Gastrocnemius medialis (tissue), 4 donors: ENCODE measurements at places on chromosomes 6 and 20. TPM values are rescaled to one million over a fixed set of nuclear protein-coding genes. Genes with fewer than 3 reads are reported as not detected.

GRCh38 chr6:159042003-159042825 lies 2.6 kb downstream of the TAGAP start:
- H3K36me3 ChIP-seq = no peaks in the 10 kb centered on the region
- DNase-seq = peak; percentile 30
- H3K4me1 ChIP-seq = peaks cover 4% of the 10 kb centered on the region
- no peak overlapping the region for H3K4me3 ChIP-seq

PRDM13 gene
- not detected for total RNA-seq

- no peaks in the 10 kb centered on the region for H3K36me3 ChIP-seq
- H3K4me1 ChIP-seq = no peaks in the 10 kb centered on the region
- DNase-seq = no peak
- H3K4me3 ChIP-seq = no peak overlapping the region
- no peaks in the 10 kb centered on the region for H3K27me3 ChIP-seq
- no peak overlapping the region for H3K27ac ChIP-seq
These were observed 157.1 kb downstream of the AKAP7 start for GRCh38 chr6:131292145-131292938.

GRCh38 chr6:15668918-15669317 lies 6.1 kb upstream of the DTNBP1 start:
- no peak overlapping the region for H3K27ac ChIP-seq
- no peak for DNase-seq
- H3K4me3 ChIP-seq = no peak overlapping the region

- no peak overlapping the region for H3K4me3 ChIP-seq
- H3K27ac ChIP-seq = no peak overlapping the region
- H3K4me1 ChIP-seq = peaks cover 15% of the 10 kb centered on the region
- H3K36me3 ChIP-seq = no peaks in the 10 kb centered on the region
- H3K27me3 ChIP-seq = no peaks in the 10 kb centered on the region
- no peak for DNase-seq
These were observed 66.5 kb downstream of the KCNS1 start for GRCh38 chr20:45034436-45034835.

GRCh38 chr6:167937948-167938911 lies 59.2 kb upstream of the KIF25 start:
- H3K27ac ChIP-seq = peak overlapping the region; percentile 77
- H3K4me1 ChIP-seq = peaks cover 10% of the 10 kb centered on the region
- no peaks in the 10 kb centered on the region for H3K36me3 ChIP-seq

SLC22A16 gene
- total RNA-seq = not detected

SOX18 gene
- total RNA-seq = 5.3 TPM

ENTPD6 gene
- total RNA-seq = 42.0 TPM

GRCh38 chr6:11153447-11153846 lies 41.9 kb upstream of the ERVFRD-1 start:
- H3K4me1 ChIP-seq = no peaks in the 10 kb centered on the region
- no peaks in the 10 kb centered on the region for H3K36me3 ChIP-seq
- H3K27me3 ChIP-seq = no peaks in the 10 kb centered on the region
- DNase-seq = no peak
- H3K27ac ChIP-seq = no peak overlapping the region
- no peak overlapping the region for H3K4me3 ChIP-seq

- no peak for DNase-seq
- H3K4me1 ChIP-seq = no peaks in the 10 kb centered on the region
- no peaks in the 10 kb centered on the region for H3K27me3 ChIP-seq
- H3K27ac ChIP-seq = no peak overlapping the region
These were observed 87.0 kb upstream of the OLIG3 start for GRCh38 chr6:137581019-137581707.

DNA sequence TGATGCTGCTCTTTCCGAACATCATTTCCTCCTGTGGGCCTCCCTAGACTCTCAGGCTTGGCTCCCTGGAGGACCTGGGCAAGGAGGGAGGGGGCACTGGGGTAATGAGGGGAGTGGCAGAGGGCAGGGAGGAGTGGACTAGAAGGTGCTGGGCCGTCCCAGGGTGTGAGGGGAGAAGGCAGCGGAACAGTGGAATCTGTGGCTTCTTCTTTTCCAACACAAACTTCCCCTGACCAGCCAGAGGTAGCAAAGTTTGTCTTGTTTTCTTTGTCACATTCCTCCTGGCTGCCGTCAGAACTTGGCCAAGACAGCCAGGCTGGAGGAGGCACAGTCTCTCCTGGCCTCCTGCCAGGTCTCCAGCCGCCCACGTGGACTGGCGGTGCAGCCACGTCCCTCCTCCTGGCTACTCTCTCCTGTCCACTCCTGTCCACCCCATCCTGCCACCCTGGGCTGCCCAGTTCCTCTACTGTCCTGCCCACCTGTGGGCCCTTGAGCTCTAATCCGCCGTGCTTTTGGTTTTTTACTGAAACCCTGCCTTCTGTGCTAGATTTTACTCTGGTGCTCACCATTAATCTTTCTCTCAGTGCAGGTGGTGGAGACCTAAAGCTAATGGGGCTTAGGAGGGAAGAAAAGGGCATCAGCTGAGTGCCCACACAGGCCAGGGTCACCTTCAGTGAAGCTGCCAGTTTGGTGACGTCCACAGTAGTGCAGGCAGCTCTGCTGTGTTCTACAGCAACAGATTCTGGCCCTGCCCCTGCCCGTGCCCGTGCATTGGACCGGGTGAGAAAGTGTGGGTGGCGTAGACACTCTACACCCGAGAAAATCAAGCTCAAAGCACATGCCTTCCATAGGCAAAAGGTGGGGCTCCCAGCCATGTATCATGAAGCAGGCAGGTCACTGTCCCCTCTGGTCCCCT lies 2.8 kb upstream of the CDSN start:
- no peaks in the 10 kb centered on the region for H3K4me1 ChIP-seq
- no peaks in the 10 kb centered on the region for H3K36me3 ChIP-seq
- no peak overlapping the region for H3K4me3 ChIP-seq
- no peak for DNase-seq

- H3K4me1 ChIP-seq = no peaks in the 10 kb centered on the region
- no peaks in the 10 kb centered on the region for H3K27me3 ChIP-seq
- no peak overlapping the region for H3K4me3 ChIP-seq
- no peak for DNase-seq
These were observed 277.0 kb downstream of the PREX1 start for GRCh38 chr20:48550814-48551213.

GRCh38 chr20:57522380-57523140 lies 2.4 kb downstream of the CTCFL start:
- DNase-seq = no peak
- no peak overlapping the region for H3K4me3 ChIP-seq
- H3K4me1 ChIP-seq = peaks cover 5% of the 10 kb centered on the region
- H3K27me3 ChIP-seq = no peaks in the 10 kb centered on the region
- H3K36me3 ChIP-seq = no peaks in the 10 kb centered on the region
- no peak overlapping the region for H3K27ac ChIP-seq

TNFRSF6B gene
- 1.2 TPM for total RNA-seq

SMOC2 gene
- 10.0 TPM for total RNA-seq

NKAIN4 gene
- total RNA-seq = not detected

DNA sequence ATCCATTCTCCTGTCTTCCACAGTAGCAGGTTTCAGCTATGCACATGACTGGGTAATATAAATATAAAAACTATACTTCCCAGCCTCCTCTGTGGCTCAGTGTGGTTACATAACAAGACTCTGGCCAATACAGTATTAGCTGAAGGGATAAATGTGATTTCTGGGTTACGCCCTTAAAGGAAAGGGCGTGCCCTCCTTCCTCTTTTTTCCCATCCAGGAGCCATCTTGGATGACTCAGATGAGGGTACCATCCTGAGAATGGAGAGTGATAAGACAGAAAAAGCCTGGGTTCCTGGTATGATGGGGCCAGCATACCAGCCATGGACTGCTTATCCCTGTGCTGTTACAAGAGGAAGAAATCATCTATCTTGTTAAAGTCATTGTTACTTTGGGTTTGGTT lies 123.3 kb downstream of the NFATC2 start:
- no peak for DNase-seq
- no peak overlapping the region for H3K4me3 ChIP-seq
- H3K27me3 ChIP-seq = no peaks in the 10 kb centered on the region
- no peak overlapping the region for H3K27ac ChIP-seq
- peaks cover 2% of the 10 kb centered on the region for H3K4me1 ChIP-seq
- no peaks in the 10 kb centered on the region for H3K36me3 ChIP-seq

GRCh38 chr6:158194487-158195280 lies 26.5 kb downstream of the GTF2H5 start:
- H3K4me1 ChIP-seq = no peaks in the 10 kb centered on the region
- H3K27me3 ChIP-seq = no peaks in the 10 kb centered on the region

DNA sequence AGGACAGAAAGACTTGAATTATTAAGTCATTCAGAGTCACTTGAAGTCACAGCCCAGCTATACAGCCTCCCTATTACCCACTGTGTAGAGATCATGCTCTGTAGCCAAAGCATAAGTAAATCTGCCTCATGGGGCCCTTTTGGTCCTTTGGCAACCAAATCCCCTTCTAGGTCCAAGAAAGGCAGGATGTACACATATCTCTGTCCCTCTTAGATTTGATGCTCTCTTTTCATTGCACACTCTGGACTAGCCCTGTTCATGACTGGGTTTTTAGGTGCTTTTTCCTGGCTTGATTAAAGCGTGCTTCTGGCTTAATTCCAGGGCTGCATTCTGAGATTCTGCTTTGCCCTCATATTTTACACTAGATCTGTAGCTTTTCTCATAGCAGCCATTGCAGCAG lies 296.8 kb downstream of the TENT5A start:
- no peak overlapping the region for H3K4me3 ChIP-seq
- H3K27me3 ChIP-seq = no peaks in the 10 kb centered on the region
- H3K4me1 ChIP-seq = no peaks in the 10 kb centered on the region
- no peaks in the 10 kb centered on the region for H3K36me3 ChIP-seq
- no peak for DNase-seq

TPBG gene
- 2.5 TPM for total RNA-seq

- DNase-seq = no peak
- peak overlapping the region; percentile 84 for H3K4me3 ChIP-seq
- H3K36me3 ChIP-seq = peaks cover 8% of the 10 kb centered on the region
- H3K27ac ChIP-seq = peak overlapping the region; percentile 92
- H3K27me3 ChIP-seq = no peaks in the 10 kb centered on the region
These were observed 537 bp downstream of the CSTF1 start for GRCh38 chr20:56392881-56393482.

GRCh38 chr6:170132011-170132521 lies 158.8 kb downstream of the DLL1 start:
- H3K4me1 ChIP-seq = peaks cover 24% of the 10 kb centered on the region
- no peak overlapping the region for H3K27ac ChIP-seq
- no peak for DNase-seq
- no peaks in the 10 kb centered on the region for H3K27me3 ChIP-seq
- no peaks in the 10 kb centered on the region for H3K36me3 ChIP-seq

DNA sequence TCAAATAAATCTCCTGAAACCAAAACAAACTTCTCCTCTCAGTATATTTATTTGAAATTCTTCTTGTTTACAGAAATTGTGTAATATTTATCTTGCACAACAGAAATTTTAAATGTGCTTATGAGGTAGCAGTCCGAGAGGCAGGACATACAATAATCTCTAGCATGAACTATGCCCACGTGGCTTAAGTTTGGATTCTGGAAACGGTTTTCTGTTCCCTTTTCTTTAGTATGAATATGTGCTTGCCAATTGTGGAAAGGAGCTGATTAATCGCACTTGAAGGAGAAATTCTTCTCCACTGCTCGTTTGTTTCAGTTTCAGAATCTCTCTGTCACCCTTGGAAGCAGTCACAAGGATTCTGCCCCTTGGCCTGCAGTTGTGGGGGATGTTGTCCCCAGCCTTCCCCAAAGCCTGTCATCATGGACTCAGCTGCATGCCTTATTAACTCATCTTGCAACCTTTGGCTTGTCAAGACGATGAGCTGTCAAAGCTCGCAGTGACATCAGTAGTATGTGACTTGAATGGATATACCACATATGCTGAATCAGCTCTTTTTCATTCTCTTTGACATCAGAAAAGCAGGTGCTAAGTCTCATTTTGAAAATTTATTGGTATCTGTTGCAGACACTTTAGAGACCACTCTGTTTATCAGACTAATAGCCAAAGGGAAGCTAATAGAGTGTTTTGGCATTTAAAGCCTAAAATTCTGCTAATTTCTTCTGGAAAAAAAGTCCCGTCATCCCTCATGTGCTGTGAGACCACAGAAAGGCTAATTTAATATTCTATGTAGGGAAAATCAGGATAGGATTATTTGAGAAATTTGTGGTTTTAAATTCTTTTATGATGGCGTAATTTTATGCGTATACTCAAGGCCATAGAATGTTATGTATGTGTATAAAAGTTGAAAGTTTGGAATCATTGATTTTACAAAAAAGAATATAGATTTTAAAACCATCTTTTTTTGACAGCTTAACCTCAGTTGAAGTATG lies 186.8 kb downstream of the ARID1B start:
- H3K4me1 ChIP-seq = peaks cover 37% of the 10 kb centered on the region
- H3K27ac ChIP-seq = peak overlapping the region; percentile 82
- no peaks in the 10 kb centered on the region for H3K36me3 ChIP-seq
- no peak for DNase-seq

BTN1A1 gene
- not detected for total RNA-seq

DNA sequence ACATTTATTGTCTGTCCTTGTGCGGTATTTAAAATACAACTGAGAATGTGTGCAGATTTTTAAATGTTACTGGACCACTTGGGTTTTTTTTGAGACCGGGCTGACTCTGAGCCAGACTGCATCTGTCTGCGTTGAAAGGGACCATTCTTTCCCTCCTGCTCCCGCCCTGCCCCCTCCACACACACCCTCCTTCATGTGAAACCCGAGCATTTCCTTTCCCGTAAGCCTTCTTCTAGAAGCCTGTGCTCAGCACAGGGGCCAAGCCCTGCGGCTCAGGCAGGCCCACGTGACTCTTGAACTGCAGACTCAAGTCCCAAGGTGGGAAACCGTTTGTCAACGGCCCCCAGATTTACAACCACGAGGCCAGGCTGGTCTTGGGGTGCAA lies 82.7 kb upstream of the FOXC1 start:
- H3K36me3 ChIP-seq = no peaks in the 10 kb centered on the region
- H3K4me3 ChIP-seq = peak overlapping the region; percentile 1
- DNase-seq = peak; percentile 31
- H3K4me1 ChIP-seq = peaks cover 18% of the 10 kb centered on the region
- H3K27ac ChIP-seq = peak overlapping the region; percentile 50

GRCh38 chr6:38651121-38651784 lies 11.5 kb upstream of the BTBD9 start:
- no peaks in the 10 kb centered on the region for H3K4me1 ChIP-seq
- no peak for DNase-seq

- peak overlapping the region; percentile 75 for H3K27ac ChIP-seq
- DNase-seq = peak; percentile 26
- H3K4me3 ChIP-seq = peak overlapping the region; percentile 27
- H3K27me3 ChIP-seq = no peaks in the 10 kb centered on the region
- H3K36me3 ChIP-seq = no peaks in the 10 kb centered on the region
- H3K4me1 ChIP-seq = peaks cover 61% of the 10 kb centered on the region
These were observed 11.6 kb downstream of the BACH2 start for GRCh38 chr6:90285042-90285481.

DNA sequence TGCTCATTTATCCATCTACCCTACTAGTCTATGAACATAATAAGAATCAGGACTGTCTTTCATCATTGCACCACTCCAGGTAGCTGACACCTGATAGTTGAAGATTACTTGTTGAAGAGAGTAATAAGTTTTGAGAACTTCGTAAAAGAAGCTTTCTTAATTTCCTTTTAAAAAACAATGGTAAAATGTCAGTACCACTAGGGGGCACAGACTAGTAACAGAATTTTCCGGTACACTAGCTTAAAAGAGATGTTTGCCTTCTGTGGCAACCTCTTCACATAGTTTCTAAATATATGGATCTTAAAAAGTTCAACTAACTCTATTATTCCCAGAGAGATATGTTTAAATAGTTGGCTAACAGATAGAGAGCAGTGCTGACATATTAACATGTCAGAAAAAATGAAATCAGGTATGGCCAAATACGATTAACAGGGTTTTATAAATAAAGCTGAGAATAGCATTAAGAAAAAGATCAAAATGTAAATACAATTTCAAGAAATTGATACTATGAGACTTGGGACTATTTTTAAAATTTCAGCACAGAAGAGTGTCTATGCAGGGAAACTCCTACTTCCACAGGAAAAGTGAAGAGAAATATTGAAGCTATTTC lies 5.4 kb upstream of the KCNQ5 start:
- no peaks in the 10 kb centered on the region for H3K36me3 ChIP-seq
- H3K27ac ChIP-seq = no peak overlapping the region
- H3K4me1 ChIP-seq = peaks cover 7% of the 10 kb centered on the region
- DNase-seq = no peak
- no peak overlapping the region for H3K4me3 ChIP-seq
- H3K27me3 ChIP-seq = no peaks in the 10 kb centered on the region
